ENCODE measurements at places on chromosomes 5 and 9.

GRCh38 chr5:66896171-66896570 is 300.0 kb downstream of the MAST4 start:
- DNase-seq, result no peak

GRCh38 chr9:131190191-131190590 is 64.8 kb downstream of the NUP214 start:
- DNase-seq, result no peak

DNA sequence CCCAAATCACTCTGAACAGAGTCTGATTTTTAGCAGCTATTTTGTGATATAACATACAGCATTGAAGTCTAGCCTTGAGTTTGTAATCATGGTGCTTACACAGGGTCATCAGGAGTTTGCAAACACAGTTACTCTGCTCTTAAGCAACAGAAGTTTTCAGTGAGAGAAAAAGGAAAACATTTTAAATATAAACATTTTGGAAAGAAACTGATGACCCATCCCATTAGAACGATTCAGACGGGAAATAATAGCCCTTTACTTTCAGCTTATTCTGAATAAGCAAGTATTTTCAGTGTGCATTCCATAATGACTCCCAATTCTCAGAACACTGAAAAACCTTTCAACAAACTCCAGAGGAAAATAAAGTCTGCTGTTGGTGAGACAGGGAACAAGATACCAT is 46.7 kb upstream of the TMC1 start:
- no peak for DNase-seq

- DNase-seq, result no peak
Measured at GRCh38 chr5:167554564-167555290, 736.7 kb upstream of the WWC1 start.

GRCh38 chr5:139904566-139904815 is 108.9 kb downstream of the PSD2 start:
- no peak for DNase-seq

DNA sequence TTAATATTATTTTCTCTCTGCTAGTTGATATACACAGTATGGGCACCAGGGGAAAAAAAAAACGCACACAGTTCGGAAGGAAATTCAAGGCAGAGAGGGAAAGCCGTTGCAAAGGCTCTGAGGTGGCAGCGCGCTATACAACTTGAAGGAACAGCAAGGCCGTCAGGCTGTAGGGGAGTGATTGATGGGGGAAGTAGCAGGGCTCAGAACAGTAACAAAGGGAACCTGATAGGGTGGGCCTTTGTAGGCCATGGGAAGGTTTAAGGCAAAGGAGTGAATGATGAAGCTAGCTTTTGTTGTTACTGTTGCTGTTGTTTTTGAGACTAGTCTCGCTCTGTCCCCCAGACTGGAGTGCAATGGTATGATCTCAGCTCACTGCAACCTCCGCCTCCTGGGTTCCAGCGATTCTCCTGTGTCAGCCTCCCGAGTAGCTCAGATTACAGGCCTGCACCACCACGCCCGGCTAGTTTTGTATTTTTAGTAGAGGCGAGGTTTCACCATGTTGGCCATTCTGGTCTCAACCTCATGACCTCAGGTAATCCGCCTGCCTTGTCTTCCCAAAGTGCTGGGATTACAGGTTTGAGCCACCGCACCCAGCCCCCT is 27.0 kb downstream of the AQP7 start:
- DNase-seq, result no peak

DNA sequence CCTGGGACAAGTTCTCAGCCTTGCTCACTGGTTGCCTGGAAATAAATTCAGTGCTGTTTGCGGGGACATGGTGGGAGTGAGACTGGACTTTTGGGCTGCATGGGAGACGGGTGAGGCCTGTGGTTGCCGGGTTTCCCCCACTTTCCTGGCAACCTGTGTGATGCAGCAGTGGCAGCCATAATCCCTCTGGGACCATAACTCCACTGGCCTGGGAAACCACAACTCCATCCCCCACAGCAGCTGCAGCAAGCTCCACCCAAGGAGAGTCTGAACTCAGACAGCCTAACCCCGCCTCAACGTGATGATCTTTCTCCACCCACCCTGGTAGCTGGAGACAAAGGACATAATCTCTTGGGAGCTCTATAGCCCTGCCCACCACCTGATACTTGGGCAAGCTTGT is 349.9 kb downstream of the PIK3R1 start:
- no peak for DNase-seq

DNA sequence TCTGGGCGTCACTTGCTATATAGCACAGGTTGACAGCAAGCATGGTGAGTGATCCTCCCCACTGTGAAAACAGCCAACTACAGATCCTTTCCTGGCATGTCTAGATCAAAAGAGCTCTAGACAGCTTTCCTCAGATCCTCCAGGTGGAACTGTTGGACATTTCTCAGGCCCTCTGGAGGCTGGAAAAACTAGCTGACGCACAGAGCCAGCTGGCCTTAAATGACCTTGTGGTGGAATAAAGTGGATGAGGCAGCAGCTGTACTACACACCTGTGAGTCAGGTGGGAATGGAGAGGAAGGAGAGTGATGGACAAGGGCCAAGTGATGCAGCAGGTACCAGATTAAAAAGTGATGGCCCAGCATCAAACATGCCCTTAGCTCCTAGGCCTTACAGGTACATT is 172.7 kb downstream of the TRIM32 start:
- no peak for DNase-seq

GRCh38 chr5:119708076-119708790 is 78.9 kb downstream of the FAM170A start:
- no peak for DNase-seq

DNA sequence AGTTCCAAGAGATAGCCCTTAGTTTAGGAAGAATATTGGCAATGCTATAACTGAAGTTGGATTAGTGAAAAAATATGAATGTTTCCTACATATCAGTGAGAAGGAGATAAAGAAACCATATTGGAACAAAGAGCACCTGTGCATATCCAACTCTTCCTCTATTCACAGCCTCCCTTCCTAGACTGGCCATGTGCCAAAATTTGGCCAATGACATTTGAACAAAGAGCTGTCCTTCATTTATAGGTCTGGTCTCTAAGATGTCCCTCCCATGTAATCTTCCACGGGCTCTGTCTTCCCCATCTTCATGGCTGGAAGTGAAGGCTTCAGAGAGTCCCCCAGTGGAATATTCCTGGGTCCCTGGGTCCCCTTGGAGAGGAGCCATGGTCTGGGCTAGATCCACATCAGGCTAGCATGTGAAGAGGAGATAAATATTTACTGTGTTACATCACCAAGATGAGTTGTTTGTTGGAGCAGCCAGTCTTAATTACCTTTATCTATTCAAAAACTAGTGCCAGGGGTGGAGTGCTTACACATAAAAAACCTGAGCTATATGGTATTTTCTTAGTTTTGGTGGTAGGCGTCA is 190.0 kb upstream of the S1PR3 start:
- DNase-seq, result no peak

DNA sequence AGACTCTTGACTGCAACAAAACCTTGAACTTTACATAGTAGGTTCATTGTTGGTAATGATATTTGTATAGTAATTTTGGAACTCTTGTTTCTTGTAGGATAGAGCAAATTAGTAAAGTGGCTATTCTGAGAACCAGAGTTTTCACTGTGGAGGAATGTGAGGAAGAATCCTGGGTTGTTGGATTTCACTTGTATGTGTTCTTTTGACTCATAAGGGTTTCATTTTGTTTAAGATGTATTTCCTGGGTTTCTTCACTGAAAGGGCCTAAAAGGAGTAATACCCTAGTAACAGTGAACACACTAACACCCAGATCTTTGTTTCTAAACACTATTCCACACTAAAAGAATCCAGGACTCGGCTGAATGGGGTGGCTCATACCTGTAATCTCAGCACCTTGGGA is 20.1 kb downstream of the TTC1 start:
- DNase-seq, result no peak

DNA sequence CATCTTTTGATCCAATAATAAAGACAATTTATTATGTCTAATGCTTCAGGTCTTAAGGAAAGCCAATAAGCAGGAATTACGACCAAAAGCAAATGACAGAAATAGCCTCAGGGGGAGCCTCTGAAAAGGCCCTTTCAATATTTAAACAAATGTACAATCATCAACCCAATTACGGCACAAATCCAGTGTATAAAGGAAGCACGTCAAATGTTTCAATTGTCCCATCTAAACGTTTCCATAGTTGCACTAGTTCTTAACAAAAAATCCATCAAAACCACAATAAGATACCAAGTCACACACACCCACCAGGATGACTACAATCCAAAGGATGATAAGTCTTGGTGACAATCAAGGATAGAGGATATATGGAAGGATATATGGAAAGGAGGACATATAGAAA is 41.9 kb downstream of the PSMB7 start:
- DNase-seq, result no peak

DNA sequence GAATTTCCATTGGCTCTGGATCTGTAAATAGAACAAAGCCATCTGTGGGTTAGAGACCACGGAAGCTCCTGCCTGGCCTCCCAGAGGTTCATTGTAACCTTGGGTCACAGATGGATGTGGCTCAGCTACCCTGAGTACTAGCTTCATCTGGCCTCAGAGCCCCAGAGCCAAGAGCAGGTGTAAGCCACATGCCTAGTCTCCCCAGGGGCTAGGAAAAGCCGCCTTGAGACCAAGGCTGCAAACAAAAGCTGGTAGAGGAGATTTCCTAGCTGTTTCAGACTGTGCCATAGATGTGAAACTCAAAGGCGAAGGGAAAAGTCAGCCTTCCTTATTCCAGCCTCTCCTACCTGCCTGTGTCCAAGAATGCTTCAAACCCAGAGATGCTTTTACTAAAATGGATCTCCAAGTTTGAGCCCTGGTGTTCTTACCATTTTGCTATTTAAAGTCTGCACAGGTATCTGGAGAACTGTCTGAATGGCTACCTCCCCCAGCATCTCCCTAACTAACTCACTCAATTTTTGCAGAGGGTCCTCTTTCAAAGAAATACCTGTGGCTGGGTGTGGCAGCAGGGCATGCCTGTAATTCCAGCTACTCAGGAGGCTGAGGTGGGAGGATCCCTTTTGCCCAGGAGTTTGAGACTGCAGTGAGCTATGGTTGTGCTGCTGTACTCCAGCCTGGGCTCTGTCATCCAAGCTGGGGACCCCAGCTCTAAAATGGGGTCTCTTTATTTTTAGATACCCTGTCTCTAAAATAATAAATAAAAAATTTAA is 42.3 kb upstream of the MAP1B start:
- no peak for DNase-seq

- DNase-seq, result no peak
Measured at GRCh38 chr5:154189256-154189818, 1.2 kb upstream of the GALNT10 start.

DNA sequence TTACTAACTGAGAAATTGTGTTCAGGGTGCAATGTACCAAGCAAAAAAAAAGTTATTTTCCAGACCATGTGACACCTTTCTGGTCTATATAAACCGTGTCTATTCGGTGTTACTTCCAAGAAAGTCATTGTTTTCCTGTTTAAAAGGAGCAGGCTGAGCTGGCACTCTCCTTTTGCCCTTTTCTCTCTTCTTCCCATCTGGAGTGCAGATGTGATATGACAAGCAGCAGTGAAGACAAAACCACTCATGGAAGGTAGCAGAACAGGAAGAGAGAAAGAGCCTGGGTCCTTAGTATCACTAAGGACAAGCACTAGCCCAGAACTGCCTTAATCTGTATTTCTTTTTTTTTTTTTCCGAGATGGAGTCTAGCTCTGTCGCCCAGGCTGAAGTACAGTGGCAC is 25.6 kb downstream of the LYRM7 start:
- no peak for DNase-seq

- DNase-seq, result no peak
Measured at GRCh38 chr9:69468380-69468779, 143.4 kb downstream of the ENTREP1 start.

- DNase-seq, result no peak
Measured at GRCh38 chr9:16771356-16771755, 99.1 kb downstream of the BNC2 start.

DNA sequence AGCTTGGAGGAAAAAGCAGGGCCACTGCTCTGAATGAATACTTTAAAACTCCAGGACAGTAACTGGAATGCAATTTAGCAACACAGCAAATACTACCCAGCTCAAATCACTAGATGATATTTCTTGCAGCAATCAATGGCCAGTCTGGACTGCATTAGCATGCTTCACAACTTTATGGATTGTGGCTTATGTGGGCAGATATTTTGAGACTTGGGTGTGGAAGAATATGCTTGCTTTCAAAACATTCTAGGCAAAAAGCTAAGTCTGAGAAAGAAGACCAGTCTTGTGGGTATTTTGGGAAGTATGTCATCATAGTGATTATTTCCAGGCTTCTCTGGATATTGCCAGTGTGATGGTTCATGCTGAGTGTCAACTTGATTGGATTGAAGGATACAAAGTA is 3.1 kb downstream of the RANBP3L start:
- no peak for DNase-seq

GRCh38 chr5:147396070-147396823 is 113.6 kb downstream of the DPYSL3 start:
- DNase-seq, result no peak
